ENCODE measurements at places on chromosomes 2 and 18.

GRCh38 chr18:70004696-70005095 lies 57.0 kb upstream of the CD226 start:
- no peak for DNase-seq

GRCh38 chr2:17441055-17441771 lies 77.0 kb downstream of the RAD51AP2 start:
- DNase-seq, result no peak

GRCh38 chr18:49739275-49739674 lies 74.1 kb downstream of the ACAA2 start:
- peak; percentile 79 for DNase-seq

DNA sequence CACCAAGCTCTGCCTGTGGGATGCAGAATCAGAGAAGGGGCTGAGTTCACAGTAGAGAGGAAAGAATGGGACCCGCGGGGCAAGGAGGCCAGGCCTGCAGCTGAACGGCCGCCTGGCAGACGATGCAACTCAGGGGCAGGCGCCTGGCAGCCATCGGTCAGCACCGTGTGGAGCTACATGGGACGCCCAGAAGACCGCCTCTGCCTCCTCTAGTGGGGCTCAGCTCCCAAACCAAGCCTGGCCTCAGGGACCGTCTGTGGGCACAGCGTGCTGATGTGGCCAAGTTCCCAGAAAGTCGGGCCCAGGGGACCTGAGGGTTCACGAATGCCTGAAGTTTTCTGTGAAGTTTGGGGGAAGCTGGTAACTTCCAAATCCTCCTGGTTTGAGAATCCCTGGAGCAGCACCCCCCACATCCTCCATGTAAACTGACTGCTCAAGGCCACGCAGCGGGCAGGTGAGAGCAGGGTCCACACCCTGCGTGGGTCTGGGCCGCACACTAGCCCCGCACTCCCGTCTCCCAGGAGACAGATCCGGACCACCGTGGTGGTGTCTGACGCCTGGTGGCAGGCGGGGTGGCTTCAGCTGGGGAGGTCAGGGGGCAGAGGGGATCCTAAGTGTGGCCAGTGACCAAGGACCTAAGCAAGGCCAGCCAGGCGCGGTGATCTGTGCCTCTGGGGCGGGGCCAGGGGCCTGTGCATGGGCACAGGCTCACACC lies 14.6 kb downstream of the SNORC start:
- no peak for DNase-seq

- DNase-seq, result no peak
Observed at GRCh38 chr2:178895872-178896271, 88.6 kb upstream of the TTN start.

- no peak for DNase-seq
Observed at GRCh38 chr2:903223-903900, 47.3 kb upstream of the SNTG2 start.

DNA sequence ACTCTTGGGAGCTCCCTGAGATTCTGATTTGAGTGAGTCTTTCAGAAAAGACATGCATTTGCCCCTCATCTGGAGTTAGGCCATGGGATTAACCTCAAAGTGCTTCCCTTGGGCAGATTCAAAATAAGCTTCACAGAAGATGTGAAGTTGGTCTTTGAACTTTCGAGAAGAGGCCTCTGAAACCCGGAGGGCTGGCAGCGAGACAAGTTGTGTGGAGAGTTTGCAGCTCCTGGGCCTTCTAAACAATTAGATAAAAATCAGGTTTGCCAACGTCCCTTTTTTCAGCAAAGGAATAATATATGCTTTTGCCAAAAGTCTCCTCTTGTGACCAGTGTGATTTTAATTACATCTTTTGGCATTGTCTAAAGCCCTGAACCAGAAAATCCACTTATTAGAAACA lies 489.7 kb downstream of the SOX11 start:
- DNase-seq, result no peak

DNA sequence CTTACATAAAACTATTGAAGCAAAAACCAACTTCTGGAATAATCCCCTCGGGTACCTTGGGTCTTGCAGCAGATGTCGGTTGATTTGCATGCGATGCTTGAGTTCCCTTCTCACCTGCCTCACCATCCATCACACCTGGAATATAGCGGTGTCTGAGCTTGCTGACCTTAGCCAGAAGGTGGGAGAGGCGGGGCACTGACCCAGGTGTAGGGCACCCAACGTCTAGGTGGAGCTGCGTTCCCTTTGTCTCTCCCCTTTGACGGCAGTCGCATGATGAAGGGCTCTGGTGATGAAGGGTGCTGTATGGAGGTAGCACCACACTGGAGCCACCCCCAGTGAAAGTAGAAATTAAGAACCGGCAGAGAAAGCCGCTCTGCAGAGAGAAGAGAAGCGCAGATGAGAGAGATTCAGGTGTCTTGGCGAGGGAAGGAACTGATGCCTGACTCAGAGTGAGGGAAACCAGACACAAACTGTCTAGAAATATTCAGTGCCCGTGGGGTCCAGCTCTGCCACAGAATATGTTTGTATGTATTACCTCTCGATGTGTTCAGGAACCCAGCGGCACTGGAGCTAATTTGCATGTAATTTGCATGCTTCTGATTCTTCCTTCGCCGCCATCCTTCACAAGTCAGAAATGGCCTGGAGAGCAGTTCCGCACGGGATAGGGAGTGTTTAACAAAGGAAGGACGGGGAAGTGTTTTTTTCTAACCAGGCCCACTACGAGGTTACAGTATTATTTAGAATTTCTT lies 19.4 kb upstream of the MBP start:
- DNase-seq, result peak; percentile 0

DNA sequence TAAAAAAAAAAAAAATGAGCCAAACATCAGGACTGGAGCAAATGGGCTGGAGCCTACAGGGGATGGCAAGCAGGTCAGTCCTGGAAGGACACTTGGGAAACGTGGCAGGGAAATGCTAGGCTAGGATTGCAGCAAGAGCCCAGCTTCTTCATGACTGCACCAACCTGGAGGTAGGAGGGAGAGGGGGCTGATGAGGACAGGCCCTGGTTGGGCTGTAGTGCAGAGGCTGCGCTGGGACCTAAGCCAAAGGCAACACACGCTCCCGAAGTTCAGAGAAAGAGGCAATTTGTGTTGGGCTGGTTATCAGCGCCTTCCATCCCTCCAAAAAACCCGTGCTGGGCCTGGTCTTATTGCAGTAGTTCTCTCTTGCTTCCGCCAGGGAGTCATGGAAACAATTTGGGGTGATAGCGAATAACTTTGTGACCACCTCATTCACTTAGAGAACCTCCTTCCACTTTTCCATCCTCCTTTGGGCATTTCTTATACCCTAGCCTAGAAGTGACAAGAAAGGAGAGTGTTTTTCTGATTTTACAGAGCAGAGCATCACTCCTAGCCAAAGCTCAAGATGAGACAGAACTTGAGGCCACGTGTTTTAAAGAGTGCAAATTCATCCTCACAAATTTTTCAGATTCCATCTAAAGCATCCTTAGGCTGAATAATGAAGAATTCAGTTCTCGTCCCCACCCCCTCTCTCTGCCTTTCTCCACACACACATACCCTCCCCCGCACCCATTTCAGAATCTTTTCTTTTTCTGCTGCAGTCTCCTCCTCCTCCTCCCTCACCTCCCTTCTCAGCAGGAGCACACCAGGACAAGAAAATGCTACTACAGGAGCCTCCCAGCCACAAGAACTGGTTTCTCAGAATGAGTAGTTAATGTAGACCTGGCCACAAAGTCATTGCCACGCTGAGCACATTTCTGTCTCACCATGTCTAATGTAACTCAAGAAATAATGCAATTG lies 82.5 kb upstream of the STPG4 start:
- DNase-seq, result no peak

- no peak for DNase-seq
Observed at GRCh38 chr18:45090526-45091140, 409.9 kb downstream of the SETBP1 start.

DNA sequence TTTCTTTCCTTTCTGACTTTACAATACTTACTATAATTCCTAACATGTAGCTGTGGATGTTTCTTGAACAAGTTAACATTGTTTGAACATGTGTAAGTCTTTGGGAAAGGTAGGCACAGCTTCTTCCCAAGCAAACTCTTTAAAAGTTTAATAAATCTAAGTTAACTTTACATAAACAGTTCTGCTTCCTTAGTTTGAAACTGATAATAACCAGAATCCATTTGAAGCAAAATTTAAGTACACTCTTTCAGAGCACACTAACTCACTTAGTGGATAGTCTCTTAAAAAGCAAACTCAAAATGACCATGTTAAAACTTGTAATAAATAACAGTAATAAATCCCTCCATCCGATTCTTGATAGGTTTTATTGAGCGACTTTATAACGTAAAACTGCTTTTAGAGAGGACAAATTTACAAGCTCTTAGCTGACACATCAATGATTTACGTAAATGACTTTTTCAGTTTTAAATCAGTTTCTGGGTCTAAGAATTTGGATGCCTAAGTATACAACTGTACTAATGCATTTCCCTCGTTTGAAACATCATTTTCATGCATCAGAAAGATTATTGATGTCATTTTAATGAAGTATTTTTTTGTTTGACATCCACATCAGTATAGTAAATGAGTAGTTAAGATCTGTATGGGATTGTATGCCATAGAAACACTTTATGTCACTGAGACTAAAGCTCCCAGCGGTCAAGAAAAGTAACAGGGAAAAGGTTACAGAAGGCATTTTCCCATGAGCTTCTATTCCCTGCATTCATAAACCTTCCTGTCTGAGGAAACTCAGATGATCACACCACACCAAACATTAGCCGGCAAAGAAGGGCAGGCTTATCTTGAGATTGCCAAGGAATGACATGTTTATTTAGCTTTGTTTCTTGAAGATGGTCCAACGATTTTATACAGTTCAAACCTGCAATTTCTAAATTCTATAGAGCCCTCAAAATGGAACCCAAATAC lies 67.5 kb downstream of the PDE1A start:
- DNase-seq, result no peak

GRCh38 chr2:188322569-188323551 lies 31.2 kb downstream of the GULP1 start:
- DNase-seq, result no peak

GRCh38 chr2:63058921-63059792 lies 8.5 kb downstream of the OTX1 start:
- no peak for DNase-seq

DNA sequence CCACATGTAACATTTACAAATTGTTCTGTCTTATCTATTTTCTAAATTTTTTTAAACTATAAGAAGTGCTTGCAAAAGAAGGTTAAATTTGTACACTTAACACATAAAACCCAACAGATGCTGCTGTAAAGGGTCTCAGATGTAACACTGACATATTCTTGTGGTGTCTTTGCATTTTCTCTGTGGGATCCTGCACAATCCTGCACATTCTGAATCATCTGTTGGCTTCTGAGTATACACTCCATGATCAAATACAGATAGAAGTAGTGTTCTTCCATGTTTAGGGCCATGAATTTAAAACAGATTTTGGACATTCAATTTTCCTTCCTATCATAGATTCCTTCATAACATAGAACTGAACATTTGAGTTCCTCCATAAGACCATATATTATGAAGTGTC lies 89.0 kb downstream of the SPRED2 start:
- DNase-seq, result no peak

Data from NCI-H2171 treated with DMSO at 0.1 percent for 48 hours (cell line).